ENCODE measurements at places on chromosomes 1 and 21.

DNA sequence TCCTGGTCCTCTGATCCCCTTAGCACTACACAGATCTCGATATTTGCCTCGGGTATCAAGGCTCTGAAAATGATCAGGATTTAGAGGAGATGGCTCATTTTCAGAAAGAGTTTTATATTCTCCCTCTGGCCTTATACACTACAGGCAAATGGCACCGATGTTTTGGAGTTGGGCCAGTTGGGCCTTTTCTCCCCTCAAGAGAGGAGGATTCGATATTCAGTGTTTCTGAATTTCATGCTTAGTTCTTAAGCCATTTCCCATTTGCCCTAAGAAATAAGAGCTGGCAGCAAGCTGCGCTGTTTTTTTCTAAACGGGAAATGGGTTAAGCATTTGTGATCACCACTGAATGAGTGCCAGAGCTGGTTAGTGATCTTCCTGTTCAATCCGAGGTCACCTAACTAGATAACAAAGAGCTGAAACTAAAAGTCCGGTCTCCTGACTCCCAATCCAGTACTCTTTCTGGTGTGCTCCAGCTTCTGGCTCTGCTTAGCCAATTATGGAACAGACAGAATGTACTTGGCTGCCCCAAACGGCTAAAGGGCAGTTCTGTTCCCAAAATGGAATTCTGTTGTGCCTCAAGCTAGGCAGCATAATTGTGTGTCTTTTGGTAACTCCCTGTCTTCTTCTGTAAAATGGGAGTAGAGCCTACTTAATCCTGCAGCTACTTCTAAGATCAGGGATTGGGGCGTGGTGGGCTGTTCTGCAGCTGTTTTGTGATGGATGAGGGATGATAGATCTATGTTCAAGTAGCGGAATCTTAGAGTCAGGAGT is 1.2 kb upstream of the CPT2 start:
- DNase-seq = no peak

DNA sequence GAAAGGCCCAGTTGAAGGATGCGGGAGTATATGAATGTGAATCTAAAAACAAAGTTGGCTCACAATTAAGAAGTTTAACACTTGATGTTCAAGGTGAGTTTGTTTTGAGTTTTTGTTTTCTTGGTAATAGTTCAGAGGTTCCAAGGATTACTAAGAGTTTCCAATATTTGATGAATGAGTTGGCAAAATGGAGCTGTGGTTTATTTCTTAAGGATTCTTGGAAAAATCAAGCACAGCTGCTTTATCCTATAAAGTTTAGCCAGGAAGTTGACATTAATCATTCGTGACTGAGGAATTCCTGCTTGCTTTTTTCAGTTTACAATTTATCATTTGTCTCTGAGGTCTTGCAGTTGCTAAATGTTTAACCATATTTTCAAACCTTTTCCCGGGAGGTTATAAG is 15.1 kb downstream of the VCAM1 start:
- DNase-seq = no peak

- no peak for DNase-seq
Measured at GRCh38 chr1:3428899-3429298, 25.6 kb upstream of the ARHGEF16 start.

GRCh38 chr1:202572867-202573266 is 137.4 kb downstream of the SYT2 start:
- DNase-seq = no peak

GRCh38 chr1:23069149-23069548 is 49.9 kb downstream of the KDM1A start:
- DNase-seq = no peak

GRCh38 chr1:53681351-53681976 is 57.5 kb downstream of the GLIS1 start:
- peak; percentile 96 for DNase-seq

DNA sequence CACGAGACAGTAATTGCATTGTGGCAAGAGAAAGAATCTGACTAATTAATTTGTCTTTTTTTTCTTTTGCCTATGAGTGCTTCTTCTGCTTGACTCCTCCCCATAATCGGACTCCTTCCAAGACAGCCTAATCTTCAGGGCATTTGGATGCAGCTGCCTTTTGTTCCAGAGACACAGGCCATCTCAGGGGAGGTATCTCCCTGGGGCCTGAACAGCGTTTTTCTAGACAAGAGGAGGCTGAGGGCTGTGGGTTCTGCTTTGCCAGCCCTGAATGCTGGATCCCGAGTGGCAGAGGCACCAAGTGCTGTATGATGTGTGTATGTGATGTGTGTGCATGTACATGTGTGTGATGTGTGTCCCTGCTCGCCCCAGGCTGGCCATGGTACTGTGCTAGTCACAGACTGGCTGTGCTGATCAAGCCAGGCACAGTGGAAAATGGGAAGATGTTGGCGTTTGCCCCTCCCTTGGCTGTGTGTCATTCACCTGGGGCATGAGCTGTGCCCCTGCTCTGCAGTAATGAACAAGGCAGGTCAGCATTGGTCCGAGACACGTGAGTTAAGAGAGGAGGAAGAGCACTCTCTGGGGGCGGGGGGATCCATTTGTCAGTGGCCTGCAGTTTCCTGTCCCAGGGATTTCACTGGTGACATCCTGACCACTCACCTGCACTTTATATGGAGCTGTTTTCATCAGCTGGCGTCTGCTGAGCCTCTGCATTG is 77.2 kb downstream of the ADARB1 start:
- no peak for DNase-seq

- DNase-seq = peak; percentile 70
Measured at GRCh38 chr1:16187748-16188401, 24.6 kb downstream of the ARHGEF19 start.

- no peak for DNase-seq
Measured at GRCh38 chr1:42210421-42211133, 46.0 kb upstream of the GUCA2A start.

- DNase-seq = no peak
Measured at GRCh38 chr1:160402001-160402795, 1.8 kb downstream of the VANGL2 start.

DNA sequence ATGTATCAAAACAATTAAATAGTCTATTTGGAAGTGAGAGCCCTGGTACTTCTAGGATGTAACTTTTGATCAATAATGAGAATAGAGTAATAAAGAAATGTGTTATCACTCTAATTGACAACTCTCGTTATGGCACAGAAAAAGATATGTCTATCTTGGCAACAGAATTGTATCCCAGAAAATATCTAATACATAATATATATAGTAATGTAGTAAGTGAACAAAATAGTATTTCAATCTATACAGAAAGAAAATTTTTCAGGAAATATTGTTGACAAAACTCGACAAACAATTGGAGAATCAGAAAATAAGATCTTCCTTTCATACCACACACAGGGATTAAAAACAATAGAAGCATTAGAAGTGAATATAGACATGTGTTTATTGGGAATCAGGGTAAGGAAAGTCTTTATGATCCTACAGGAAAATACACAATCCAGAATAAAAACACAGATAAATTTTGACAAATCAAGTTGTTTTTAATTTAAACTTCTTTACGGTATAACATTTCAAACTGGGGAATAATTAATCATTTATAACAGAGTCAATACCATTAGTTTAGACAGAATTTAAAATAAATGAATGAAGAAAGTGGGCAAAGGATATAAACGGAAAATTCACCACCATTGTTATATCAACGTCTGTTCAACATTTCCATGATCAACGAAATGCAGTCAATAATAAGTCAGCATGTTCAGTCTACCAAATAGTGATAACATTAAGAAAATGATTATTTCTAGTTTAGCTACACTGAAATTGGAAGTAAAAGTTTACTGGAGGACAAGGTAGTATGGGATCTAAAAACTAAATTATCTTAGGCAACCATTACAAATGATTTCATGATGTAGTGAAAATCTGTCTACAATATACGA is 1526.5 kb upstream of the TPTE start:
- DNase-seq = no peak

GRCh38 chr1:111471012-111471411 is 2.8 kb upstream of the C1orf162 start:
- DNase-seq = no peak

GRCh38 chr1:244773513-244773912 is 61.9 kb upstream of the COX20 start:
- no peak for DNase-seq

DNA sequence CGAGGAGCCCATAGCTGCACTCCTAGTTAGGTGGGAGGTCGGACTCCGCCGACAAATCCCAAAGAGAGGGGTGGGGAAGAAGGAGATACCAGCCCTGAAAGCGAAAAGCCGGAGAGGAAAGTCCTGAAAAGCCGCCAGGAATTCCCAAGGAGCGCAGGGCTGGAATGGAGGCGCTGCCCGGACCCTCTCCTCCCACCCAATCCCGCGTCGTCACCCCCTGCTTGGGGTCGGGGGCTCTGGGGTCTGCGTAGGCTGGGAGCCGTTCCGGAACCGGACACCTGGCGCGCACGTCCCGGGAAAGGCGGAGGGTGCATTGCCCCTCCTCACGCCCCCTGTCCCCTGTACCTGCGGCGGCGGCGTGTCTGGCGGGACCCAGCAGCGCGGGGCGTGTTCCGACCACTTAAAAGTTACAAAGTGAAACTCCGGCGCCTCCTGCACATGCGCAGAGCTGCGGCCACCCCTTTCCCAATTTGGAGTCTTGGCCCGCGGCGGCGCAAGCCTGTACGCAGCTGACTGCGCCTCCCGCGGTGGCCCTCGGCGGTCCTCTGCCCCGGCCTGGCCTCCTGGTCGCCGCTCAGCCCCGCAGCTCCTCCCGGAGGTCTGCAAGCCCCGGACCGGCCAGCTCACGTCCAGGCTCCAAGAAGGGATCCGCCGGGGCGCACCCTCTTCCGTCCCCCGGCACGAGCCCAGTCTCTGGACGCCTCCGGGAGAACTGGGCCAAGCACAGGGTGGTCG is at the start of gene TMEM63A:
TSS of gene TMEM63A (minus strand) at position 422 of the 735 bp plus-strand sequence. CDS start 4,800 bp downstream, outside the sequence.
- peak; percentile 23 for DNase-seq

DNA sequence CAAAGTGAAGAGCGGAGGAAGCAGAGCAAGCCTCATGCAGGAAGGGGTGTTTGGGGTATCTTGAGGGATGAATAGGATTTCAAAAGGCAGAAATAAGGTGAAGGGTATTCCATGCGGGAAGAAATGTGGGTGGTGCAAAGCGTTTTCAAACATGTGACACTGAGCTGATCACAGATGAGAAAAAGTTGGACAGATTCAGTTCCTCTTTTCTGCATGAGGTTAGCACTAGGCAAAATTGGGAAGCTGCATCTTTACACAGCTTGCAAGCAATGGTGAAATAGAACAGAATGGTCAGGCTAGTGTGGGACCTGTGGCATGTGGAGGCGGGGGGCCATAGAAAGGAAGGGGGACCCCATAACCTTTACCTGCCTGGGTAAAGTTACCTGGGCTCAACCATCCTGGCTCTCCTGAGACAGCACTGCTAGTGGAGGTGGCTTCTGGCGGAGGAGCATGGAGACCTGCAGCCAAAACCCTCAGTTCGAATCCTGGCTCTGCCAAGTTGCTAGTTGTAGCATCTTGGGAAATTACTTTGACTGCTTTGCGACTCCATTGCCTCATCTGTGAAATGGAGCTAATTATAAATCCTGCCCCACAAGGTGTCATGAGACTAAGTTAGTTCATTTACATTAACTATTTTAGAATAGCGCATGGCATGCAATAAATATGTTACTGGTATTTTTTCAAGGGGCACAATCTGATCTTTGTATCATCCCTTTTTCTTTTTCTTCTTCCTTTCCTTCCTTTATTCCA is 16.4 kb downstream of the KCNA10 start:
- DNase-seq = no peak

DNA sequence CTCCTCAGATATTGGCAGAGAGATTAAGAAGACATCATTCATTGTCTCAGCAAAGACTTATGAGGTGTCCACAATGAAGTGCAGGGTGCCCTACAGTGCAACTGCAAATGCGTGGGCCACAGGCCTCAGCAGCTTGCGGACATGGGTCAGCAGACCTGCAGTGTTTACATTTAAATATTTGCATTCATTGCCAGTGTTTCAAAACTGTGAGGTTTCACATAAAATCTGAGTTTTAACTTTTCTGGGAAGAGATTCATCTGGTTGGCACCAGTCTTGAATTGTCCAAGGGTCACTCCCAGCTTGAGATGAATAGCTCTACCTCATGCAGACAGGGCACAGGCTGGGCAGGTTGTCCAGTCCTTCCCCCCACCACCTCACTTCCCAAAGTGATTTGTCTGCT is 286.8 kb upstream of the DUSP10 start:
- DNase-seq = no peak

DNA sequence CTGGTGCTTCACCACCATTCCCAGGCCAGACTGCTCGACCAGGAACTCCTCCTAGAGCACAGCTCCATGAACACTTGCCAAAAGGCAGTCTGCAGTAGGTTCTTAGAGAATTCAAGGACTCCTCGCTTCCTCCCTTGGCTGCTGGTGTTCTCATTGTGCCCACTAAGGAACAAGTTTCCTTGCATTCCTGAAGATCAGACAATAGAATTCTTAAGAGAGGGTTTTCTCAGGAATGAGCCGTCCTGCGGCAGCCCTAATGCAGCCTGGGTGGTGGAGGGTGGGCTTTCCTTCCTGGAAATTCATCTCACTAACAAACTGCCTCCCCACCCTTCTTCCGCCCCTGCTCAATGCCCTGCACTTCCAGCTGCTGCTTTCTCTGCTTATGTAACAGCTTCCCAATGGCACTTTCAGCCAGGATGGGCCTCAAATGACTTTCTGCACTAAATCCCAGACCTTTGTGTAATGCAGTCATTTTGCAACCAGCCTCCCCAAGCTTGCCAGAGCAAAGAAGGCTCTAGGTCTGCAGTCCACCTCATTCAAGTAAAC is 287.9 kb downstream of the PLPP3 start:
- DNase-seq = no peak

- DNase-seq = no peak
Measured at GRCh38 chr1:6582370-6582769, 2.6 kb downstream of the ZBTB48 start.

- peak; percentile 69 for DNase-seq
Measured at GRCh38 chr1:26602378-26602959, 72.9 kb downstream of the RPS6KA1 start.

DNA sequence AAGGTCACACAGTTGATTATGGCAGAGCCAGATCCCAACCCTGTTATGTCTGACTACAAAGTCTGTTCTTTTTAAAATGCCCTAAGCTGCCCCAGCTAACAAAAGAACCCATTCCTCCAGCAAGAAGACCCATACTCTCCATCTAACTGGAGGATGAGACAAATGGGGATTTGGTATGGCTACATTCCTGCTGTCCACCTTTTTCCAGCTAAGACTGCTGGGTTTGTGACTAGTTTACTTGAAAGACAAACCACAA is 112.8 kb downstream of the KIAA0319L start:
- DNase-seq = no peak

GRCh38 chr1:93694039-93694438 is 12.4 kb upstream of the BCAR3 start:
- no peak for DNase-seq

GRCh38 chr1:185325413-185325812 is 8.4 kb upstream of the IVNS1ABP start:
- peak; percentile 8 for DNase-seq

- DNase-seq = no peak
Measured at GRCh38 chr1:18322368-18323032, 158.2 kb upstream of the KLHDC7A start.

- DNase-seq = no peak
Measured at GRCh38 chr1:231518485-231519034, 9.9 kb upstream of the TSNAX start.

Measured in NCI-H2171 treated with DMSO at 0.1 percent for 48 hours (cell line).